ENCODE measurements at places on chromosomes 11 and 22.

- no peak for DNase-seq
These were observed 50.4 kb upstream of the ARHGAP20 start for GRCh38 chr11:110762590-110762989.

- no peak for DNase-seq
These were observed 53.0 kb downstream of the MACROD1 start for GRCh38 chr11:64112771-64113461.

DNA sequence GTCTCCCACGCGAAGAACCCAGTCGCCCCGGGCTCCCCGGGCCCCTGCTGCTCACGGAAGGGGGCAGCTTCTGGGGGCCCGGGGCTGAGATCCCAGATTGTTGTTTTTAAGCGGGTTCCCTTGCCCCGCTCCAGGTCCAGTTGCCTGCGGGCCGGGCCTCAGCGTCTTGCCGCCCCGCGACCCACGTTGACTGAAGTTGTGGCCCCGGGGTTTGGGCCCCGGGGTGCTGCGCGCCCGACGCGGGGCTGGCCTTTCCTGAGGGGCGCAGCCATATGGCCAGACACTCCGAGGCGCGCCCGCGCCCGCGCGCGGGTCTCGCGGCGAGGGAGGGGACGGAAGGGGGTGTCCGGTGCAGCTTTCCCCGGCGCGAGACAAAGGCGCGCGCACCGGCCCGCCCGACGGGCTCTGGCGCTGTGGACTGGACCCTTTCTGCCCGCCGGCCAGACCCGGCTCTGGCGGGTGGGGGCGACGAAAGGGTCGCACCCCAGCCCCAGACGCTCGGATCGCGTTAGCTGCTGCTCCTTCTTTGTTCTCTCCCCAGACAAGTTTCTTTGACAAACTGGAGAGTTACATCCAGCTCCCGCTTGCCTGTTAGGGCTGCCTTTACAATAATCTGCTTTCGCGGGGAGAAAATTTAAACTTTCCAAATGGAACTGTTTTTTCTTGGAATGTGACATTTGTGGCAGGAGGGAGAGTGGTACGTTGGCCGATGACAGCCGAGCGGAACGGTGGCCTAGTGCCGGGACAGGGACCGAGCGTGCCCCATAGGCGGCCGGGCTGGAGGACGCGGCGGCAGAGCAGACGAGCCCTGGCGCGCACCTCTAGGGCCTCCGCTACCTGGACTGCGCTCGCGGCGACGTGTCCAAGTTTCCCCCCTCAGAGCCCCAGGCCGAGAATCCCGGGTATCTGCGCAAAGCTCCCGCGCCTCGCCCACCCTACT, 716 bp downstream of the AMOTL1 start:
- no peak for DNase-seq

- no peak for DNase-seq
These were observed 9.1 kb downstream of the TSPAN32 start for GRCh38 chr11:2310786-2311352.

- DNase-seq = no peak
These were observed 2.8 kb upstream of the CDC42EP1 start for GRCh38 chr22:37557321-37558001.

DNA sequence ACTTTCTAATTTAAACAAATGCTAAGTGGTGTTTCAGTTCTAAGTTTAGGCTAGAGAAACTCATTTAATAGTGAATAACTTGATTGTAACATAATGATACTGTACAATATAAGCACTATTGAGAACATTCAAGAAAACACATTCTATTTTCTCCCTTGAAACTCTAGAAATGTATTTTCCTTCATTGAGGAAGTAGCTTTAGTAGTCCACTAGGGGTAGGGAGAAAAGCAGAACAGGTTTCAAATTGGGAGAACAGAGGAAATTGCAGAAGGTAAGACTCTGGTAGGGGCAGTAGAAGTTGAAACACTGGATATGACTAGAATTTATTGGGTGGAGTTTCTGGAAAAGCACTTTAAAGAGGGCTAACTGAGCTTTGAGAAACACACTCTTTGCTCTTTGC, 31.6 kb upstream of the MPPED2 start:
- DNase-seq = no peak

DNA sequence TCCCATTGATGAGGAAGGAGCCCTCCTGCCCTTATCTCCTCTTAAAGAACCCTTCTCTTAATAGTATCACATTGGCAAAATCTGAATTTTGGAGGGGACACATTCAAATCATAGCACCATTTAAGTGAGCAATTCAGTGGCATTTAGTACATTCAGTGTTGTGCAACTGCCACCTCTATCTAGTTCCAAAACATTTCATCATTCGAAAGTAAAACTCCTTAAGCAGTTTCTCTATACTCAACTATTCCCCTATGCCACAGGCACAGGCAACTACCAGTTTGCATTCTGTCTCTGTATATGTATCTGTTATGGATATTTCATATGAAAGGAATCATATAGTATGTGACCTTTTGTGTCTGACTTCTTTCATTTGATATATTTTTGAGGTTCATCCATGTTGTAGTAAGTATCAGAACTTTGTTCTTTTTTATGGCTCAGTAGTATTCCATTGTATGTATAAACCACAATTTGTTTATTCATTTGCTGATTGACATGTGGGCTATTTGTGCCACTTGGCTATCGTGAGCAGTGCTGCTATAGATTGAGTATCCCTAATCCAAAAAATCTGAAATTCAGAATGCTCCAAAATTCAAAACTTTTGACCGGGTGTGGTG, 22.9 kb downstream of the FAR1 start:
- no peak for DNase-seq

- no peak for DNase-seq
These were observed 9.9 kb downstream of the CCND1 start for GRCh38 chr11:69650832-69651344.

GRCh38 chr22:42462016-42462415, 29.8 kb upstream of the NFAM1 start:
- no peak for DNase-seq

- DNase-seq = no peak
These were observed 150.8 kb upstream of the TIMP3 start for GRCh38 chr22:32650553-32651345.

DNA sequence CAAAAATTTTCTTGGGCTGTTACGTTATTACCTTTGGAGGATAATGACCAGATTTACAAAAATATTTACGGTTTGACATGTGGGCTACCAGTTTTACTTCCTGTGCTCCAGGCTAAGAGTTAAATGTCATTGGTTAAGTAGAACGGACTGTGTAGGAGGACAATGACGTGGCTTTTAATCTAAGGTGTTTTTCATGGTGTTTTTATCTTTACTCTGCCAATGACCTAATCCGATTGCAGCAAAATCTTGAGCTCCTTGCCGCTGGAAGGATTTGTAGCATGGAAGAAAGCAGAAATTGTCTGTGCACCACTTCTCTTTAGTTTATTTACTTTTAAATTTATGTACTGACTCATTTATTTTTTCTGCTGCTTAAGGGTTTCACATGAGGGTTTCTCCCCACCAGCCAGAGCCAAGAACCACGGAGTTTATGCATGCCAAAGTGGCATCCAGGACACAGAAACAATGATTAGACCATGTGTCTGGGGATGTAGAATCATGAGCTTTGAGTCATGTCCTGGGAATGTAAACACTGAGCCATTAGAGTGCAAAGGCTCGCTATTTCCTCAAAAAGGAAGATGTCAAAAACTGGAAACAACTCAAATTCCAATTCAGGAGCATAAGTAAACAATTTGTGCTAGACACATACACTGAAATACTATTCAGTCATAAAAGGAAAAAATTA, 1.9 kb upstream of the CARD16 start:
- DNase-seq = no peak

- DNase-seq = no peak
These were observed 1.1 kb upstream of the PRG2 start for GRCh38 chr11:57391539-57391938.
